NCI-H524 (cell line): ENCODE measurements at places on chromosomes 4 and X.

DNA sequence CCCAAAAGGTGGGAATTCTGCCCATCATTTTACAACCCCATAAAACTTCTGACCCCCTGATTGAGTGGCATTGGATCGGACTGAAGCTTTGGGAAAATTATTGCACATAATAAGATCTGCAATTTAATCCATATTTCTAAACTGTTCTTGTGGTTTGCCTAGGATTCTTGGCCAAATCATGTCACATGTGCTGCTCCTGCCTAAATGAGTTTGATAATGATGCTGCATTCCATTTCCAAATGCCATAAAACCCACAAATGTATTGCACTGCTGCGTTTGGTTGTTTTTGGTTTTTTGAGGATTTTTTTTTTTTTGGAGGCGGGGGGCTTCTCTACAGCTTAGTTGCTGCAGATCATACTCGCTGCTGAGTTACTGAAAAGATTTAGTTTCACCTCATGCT is 153.6 kb downstream of the QDPR start:
- no peak for DNase-seq

DNA sequence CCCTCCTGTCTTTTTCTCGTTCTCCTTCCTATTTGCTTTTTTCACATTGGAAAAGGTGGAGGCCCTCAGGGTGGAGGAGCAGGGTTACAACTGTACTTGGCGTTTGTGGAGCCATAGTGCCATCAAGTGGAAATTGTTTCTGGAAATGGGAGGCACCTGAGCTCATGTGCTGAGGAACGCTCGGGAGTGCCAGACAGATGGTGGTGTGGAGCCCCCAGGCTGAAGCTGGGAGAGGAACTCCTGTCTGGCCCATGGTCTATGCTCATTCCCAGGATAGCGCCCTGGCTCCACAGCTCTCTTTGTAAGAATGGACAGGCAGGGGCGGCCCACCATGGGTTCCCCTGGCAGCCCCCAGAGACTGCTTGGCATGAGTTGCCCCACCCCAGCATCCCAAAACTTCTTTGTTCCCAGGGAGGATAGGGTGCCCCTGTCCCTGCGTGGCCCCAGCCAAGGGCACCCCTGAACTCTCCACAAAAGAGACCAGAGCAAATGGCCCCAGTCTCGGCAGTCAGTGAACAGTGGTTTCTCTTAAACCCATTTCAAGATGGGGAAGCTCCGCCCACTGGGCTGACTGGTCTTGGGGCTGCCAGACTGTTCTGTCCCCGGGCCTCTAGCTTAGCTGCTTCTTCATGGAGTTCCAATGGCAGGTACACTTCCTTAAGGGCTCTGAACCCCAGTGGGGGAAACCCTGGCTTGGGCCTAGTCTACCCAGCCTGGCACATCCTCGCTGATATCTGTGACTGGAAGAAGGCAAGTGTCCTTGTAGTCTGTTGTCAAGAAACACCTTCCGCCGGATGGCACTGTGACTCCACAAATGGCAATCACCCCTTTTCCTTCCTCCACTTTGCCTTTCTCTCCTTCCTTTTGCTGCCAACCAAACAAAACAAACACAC is 70.1 kb downstream of the NBDY start:
- DNase-seq = no peak

GRCh38 chr4:110484767-110485166 is 8.8 kb downstream of the ENPEP start:
- no peak for DNase-seq

DNA sequence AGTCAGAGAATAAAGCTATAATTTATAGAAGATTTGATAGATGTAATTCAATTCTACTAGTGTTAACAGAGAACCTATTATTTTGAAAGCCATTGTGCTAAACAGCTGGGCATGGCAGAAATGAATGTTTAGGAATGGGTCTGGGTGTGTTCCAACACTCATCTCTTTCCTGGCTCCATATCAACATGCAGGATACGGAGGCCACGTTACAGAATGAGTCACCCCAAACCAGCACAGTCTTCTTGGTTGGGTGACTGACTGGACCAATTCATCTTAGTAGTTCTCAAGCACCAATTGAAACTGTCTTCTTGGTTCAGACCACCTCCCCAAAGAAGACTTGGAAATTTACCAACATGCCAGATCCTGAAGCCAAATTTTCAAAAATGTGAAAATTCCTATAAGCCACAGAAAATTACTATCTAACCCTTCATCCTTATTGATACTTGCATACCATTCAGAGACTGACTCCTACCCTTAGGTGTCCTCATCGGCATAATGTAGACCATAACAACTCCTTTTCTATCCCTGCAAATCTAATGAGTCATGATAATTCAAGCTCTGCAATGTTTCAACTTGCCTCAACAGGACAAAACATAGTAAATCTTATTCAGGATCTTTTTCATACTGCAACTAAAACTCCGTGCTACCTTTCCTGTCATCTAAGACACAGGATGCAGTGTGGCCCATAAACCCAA is 52.0 kb upstream of the ATOH1 start:
- no peak for DNase-seq

DNA sequence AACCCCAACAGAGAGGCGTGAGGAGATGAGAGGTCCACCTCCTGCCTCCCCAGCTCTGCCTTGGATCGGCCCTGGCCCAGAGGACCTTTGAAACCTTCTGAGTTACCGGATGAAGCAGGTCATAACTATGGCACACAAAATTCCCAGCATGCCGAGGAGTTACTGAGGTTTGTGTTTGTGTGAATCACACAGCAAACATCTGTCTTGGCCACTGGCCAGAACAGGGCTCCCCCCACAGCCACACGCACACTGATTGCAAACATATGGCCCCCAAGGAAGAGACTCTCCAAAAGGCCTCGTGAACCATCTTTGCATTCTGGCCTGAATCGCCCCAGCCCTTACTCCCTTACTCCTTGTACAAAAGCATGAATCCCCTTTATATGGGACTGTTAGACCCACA is 18.9 kb downstream of the RPS4X start:
- peak; percentile 35 for DNase-seq

DNA sequence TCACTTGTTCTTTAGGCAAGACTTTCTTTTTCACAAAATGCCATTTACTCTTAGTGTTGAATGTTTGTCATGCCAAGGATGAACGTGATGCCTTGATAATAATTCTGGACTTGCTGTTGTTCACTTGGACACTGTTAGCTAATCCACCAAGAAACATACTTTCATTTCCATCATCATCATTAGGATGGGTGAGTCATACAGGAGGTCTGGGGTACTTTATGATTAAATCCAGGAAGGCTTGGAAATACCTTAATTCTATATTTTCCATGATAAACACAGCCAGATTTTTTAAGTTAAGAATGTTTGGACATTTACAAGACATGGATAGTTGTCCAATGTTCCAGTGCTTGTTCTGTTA is 260.7 kb upstream of the GIMD1 start:
- no peak for DNase-seq
